Effector CD8-positive, alpha-beta T cell (primary cell): ENCODE measurements at places on chromosomes 16 and 17.

- no peak for DNase-seq
These were observed 534.9 kb upstream of the HSBP1 start for GRCh38 chr16:83272843-83273242.

- DNase-seq = no peak
These were observed 3.6 kb downstream of the GSE1 start for GRCh38 chr16:85616607-85617321.

DNA sequence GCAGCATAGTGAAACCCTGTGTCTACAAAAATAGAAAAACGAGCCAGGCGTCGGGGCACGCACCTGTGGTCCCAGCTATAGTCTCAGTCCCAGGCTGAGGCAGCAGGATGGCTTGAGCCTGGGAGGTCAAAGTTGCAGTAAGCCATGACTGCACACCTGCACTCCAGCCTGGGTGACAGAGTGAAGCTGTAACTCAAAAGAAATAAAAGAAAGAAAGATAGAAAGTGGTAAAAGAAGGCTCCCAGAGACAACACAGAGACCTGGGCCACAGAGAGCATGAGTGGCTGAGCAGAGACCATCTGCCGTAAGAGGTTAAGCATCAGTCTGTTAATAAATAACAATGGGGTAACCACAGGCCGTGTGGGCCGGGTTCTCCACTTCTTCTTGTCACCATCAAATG lies 15.3 kb upstream of the HEXD start:
- DNase-seq = no peak

DNA sequence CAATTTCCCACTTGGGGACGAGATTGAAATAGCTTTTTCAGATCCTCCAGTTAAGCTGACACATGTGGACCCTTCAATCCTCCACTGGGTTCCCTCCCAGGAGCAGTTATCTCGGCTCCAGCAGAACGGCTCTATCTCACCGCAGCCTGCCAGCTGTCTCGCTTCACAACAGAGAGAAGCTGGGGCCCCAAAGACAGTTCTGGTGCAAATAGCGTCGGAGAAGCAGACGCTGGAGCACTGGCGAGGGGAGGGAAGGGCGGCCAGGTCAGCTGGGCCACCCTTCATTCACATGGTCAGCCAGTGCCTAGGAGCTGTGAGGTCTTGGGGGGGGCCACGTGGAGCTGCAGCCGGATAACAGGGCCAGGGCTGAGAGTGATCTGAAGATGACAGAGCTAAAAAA lies 141.3 kb upstream of the SDK2 start:
- no peak for DNase-seq

DNA sequence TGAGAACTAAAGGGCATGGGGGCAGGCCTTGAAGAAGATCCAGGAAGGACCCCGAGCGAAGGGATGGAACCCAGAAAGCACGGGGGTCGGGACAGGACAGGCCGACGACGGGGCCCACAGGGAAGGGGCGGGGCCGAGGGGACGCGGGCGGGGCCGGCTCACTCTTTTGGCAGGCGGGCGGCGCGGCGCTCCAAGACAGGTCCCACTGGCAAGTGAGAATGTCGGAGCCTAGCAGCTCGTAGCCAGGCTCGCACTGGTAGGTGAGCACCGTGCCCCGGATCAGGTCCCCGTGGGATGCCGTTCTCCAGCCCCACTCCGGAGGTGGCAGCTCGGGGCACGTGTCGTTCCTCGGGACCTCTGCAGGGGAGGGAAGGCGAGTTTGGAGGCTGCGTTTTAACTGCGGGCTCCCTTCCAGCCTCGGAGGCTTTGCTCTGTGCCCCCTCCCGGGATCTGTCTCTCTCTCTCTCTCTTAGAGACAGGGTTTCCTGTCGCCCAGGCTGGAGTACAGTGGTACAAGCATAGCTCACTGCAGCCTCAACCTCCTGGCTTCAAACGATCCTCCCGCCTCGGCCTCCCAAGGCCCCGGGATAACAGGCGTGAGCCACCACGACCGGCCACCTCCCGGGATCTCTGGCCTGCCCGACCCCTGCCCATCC lies 13.7 kb upstream of the CDIPT start:
- peak; percentile 6 for DNase-seq

GRCh38 chr16:2860826-2861567 lies 3.0 kb upstream of the PRSS22 start:
- no peak for DNase-seq

GRCh38 chr16:55035029-55035428 lies 104.4 kb downstream of the IRX5 start:
- DNase-seq = no peak

DNA sequence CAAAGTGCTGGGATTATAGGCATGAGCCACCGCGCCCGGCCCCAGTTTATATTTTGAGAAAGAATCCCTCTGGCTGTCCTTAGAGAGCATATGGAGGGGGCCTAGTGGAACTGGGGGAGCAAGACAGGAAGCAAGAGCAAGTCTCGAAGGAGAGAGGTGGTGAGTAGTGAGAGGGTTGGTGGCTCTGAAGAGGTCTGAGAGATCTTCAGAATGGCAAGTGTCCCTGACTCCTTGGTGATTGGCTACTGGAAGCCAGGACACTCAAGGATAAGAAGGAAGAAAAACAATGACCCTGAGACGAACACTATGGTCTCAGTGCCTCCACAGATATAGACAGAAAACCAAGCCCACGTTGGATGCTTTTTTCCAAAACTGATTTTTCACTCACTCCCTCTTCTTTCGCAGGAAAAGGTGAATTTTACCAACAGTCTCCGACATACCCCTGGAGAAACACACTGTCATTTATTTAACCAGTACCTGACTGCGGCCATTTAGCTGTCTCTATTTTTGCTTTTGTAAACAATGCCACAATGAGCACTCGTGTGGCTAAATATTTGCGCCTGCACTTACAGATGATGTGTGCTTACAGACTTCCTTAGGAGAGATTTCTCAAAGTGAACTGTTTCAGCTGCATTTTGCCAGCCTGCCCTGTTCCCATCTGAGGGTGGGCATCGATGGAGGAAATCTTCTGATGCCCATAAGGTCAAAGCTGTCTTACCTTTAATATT lies 15.9 kb upstream of the DOK4 start:
- DNase-seq = no peak

GRCh38 chr17:76556765-76557367 lies 17.0 kb downstream of the PRCD start:
- DNase-seq = peak; percentile 37

DNA sequence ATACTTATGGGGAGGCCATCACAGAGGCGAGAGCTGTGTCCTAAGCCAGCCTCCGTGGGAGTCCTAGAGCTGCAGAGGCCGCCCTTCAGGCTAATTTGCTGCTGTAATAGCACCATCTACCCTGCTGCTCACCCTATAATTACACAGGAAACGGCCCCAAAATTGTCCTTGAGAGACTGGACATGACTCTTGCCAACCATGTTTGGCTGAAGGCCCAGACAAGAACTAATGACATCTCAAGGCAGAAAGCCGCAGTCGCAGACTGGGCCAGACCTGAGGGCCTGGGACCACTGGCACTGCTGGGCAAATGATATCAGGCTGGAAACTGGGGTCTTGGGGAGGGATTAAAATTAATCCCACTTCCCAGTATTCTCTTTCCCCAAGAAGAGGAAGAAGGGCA lies 24.1 kb downstream of the PSMD7 start:
- no peak for DNase-seq

DNA sequence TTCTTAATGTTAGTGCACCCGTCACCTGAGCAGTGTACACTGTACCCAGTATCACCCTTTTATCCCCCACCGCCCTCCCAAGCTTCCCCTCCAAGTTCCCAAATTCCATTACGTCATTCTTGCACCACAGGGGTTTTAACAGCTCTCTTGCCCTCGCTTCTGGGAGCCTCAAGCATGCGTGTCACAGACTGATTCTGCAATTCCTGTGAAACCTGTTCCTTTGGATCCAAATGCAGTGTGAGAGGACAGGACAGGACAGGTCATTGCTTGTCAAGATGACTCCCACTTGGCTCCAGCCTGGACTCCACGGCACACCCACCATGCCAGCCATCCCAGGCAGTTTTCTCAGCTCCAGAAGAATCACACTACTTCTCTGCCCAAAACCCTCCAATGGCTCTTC lies 44.1 kb downstream of the CYB5D2 start:
- DNase-seq = no peak

DNA sequence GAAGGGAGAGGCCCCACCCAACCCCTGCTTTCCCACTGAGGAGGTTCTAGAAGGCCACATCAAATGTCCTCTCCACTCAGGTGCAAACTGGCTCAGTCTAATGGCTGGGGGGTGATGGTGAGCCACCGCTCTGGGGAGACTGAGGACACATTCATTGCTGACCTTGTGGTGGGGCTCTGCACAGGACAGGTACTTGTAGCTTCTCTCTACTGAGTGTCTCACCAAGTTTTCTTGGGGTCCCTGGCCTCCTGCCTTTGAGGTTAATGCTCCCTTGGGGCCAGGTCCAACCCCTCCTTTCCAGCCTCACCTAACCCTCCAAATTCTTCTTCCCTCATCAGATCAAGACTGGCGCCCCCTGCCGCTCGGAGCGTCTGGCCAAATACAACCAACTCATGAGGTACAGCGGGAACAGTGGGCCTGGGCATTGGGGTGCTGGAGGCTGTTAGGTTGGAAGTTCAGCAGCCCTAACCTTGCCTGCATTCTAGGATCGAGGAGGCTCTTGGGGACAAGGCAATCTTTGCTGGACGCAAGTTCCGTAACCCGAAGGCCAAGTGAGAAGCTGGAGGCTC lies 5.7 kb downstream of the ENO3 start:
- peak; percentile 21 for DNase-seq

GRCh38 chr16:78288888-78289287 lies 189.4 kb downstream of the WWOX start:
- DNase-seq = no peak

- DNase-seq = no peak
These were observed 23.5 kb upstream of the SIAH1 start for GRCh38 chr16:48408688-48409087.

DNA sequence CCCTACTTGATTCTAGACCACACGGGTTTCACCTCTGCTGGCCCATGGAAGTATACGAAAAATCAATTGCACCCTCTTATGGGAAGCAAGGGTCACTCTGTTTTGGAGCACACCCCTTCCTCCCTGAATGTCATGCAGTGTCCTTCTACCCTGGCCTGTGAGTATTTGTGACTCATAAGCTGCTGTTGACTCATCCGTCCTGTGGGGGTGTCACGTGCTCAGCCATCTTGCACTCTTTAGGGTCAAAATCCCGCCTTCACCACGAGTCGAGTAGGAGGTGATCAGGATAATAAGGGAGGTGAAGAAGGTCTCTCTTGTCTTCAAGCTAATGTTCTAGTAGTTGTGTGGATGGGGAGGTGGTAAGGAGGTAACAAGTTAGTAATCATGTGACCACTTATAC lies 341.0 kb upstream of the EEF2KMT start:
- DNase-seq = no peak

- no peak for DNase-seq
These were observed 22.4 kb upstream of the DYNLRB2 start for GRCh38 chr16:80518436-80518835.

GRCh38 chr17:16593356-16594102 lies 24.5 kb upstream of the ZNF287 start:
- no peak for DNase-seq

DNA sequence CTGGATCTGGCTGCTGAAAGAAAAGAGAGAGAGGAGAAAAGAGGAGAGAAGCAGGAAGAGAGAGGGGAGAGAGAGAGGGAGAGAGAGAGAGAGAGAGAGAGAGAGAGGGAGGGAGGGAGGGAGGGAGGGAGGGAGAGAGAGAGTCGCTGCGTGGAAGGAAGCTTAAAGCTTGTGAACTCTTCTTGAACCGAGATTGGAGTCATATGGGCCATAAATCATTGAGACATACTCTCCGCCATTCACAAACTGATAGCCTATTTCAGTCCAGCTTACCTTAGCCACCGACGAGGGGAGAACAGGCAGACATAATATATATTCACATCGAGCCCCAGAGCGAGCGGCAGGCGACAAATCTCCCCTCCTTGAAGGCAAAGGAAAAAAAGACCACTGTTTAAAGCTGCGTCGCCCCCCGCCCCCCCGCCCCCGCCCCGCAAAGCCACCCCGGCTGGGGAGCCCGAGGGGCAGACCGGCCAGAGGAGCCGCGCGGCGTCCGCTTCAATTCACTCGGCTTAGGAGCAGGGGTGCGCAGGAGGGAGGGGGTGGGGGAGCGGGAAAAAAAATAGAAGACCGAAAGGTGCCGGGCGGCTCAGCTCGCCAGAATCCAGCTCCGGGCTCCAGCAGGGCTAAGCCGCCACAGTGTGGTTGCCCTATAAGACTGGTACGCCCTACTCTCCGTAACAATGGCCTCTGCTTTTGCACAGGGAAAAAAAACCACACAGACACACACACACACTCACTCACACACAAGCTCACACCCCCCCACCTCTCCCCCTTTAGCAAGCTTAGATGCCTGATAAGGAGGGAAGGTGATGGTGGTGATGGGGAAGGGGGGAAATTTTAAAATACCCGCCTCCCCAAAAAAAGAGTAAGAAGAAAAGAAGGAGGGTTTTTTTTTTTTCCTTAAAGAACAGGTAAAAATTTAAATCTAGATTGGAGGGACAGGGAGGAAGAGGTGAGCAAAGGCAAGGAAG lies 10.6 kb upstream of the HOXB2 start:
- DNase-seq = no peak

- DNase-seq = no peak
These were observed 13.4 kb downstream of the TBX2 start for GRCh38 chr17:61412860-61413660.

- DNase-seq = no peak
These were observed 13.5 kb downstream of the CUEDC1 start for GRCh38 chr17:57941384-57942370.

- no peak for DNase-seq
These were observed 200.4 kb upstream of the PMFBP1 start for GRCh38 chr16:72372087-72373045.

GRCh38 chr17:59380474-59380873 lies 49.0 kb downstream of the YPEL2 start:
- DNase-seq = no peak

DNA sequence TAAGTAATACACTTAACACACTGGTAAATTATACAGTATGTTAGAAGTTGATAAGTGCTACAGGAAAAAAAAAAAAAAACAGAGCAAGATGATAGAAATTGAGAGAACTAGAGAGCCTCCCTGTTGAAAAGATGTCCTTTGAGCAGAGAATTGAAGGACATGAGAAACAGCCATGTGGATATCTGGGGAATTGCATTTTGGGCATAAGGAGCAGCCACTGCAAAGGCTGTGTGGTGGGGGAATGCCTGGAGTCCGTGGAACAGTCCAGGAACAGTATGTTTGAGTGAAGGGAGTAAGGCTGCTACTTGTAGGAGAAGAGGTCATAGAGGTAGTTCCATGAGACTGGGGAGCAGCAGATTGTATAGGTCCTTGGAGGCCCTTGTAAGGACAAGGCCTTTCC lies 178.4 kb downstream of the FTO start:
- no peak for DNase-seq

GRCh38 chr17:58335061-58335731 lies 6.6 kb upstream of the TSPOAP1 start:
- DNase-seq = no peak

- peak; percentile 34 for DNase-seq
These were observed 15.3 kb upstream of the TNS4 start for GRCh38 chr17:40516581-40517285.
